Karpas-422 (cell line): ENCODE measurements at places on chromosomes 5 and 9. TPM values are rescaled to one million over a fixed set of nuclear protein-coding genes. Genes with fewer than 3 reads are reported as not detected.

Gene FOXD4L6
- total RNA-seq: 0.30 and 1.5 TPM in 2 replicates

Gene UBAC1
- 32.1 and 56.9 TPM in 2 replicates for total RNA-seq

Gene FGF10
- total RNA-seq: not detected in 2 replicates

Gene ACSL6
- total RNA-seq: not detected in 2 replicates

- DNase-seq: no peak
- H3K4me3 ChIP-seq: no peak overlapping the region
- no peaks in the 10 kb centered on the region for H3K27me3 ChIP-seq
- no peaks in the 10 kb centered on the region for H3K4me1 ChIP-seq
These were observed 53.1 kb downstream of the RNF130 start for GRCh38 chr5:180018347-180019060.

GRCh38 chr9:88680505-88681160, 145.7 kb downstream of the NXNL2 start:
- no peak for DNase-seq
- H3K27ac ChIP-seq: no peak overlapping the region
- H3K4me3 ChIP-seq: no peak overlapping the region
- no peaks in the 10 kb centered on the region for H3K4me1 ChIP-seq

DNA sequence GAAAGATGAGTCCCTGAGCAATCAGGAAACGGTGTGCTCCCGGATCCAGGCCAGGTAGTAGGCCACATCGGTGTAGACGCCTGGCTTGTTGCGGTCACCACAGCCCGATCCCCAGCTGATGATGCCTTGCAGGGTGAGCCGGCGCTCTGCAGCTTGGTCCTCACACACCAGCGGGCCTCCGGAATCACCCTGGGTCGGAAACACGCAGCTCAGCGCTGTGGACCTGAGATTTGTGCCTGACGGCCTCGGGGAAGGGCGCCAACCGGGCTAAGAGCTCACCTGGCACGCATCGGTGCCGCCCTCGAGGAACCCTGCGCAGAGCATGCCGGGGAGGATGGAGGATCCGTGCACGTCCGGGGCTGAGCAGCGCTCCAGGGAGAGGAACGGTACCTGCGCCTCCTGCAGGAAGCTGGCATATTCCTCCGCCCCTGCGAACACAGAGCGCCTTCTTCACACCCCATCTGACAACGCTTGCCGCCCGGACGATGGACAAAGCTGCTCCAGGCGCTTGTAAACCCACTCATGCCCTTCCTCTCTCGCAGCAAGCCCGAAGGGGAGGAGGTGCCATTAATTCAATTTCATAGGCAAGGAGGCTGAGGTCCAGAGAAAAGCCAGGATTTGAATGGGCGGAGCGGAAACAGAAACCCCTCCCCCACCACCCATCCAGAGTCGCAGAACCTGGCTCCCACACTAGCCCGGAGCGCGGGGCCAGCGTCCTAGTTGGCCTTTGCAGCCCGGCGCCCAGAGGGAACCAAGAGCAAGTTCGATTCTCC, 2.0 kb upstream of the PFN3 start:
- H3K4me3 ChIP-seq: peak overlapping the region; percentile 73; the same call in 1 of the 2 replicates
- no peaks in the 10 kb centered on the region for H3K36me3 ChIP-seq
- H3K4me1 ChIP-seq: peaks cover 28% of the 10 kb centered on the region

- no peak for DNase-seq
- no peak overlapping the region for H3K4me3 ChIP-seq
- H3K27ac ChIP-seq: no peak overlapping the region
- no peaks in the 10 kb centered on the region for H3K27me3 ChIP-seq
- H3K4me1 ChIP-seq: no peaks in the 10 kb centered on the region
These were observed 52.5 kb downstream of the ZNF474 start for GRCh38 chr5:122181863-122182262.

DNA sequence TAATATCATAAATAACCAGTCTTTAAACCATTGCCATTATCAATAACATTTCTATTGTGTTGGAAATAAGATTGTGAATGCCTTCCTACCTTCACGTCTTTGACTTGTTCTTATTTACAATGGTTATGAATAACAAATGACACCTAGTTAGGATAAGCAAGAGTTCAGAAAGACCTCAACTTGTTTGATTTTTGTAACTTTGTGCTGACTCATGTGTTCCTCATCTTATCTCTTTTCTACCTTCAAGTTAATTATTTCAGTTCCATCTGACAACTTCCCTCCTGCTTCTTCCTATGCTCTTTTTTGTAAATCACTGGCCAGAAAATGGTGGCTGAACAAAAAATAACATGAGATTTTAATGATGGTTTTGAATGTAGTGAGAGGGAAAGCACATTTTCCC, 538.5 kb upstream of the TUSC1 start:
- no peaks in the 10 kb centered on the region for H3K4me1 ChIP-seq
- H3K4me3 ChIP-seq: no peak overlapping the region
- no peaks in the 10 kb centered on the region for H3K27me3 ChIP-seq
- DNase-seq: no peak
- H3K27ac ChIP-seq: no peak overlapping the region

- no peaks in the 10 kb centered on the region for H3K27me3 ChIP-seq
- DNase-seq: no peak
- H3K36me3 ChIP-seq: no peaks in the 10 kb centered on the region
These were observed 28.9 kb downstream of the COX7C start for GRCh38 chr5:86646671-86647070.

DNA sequence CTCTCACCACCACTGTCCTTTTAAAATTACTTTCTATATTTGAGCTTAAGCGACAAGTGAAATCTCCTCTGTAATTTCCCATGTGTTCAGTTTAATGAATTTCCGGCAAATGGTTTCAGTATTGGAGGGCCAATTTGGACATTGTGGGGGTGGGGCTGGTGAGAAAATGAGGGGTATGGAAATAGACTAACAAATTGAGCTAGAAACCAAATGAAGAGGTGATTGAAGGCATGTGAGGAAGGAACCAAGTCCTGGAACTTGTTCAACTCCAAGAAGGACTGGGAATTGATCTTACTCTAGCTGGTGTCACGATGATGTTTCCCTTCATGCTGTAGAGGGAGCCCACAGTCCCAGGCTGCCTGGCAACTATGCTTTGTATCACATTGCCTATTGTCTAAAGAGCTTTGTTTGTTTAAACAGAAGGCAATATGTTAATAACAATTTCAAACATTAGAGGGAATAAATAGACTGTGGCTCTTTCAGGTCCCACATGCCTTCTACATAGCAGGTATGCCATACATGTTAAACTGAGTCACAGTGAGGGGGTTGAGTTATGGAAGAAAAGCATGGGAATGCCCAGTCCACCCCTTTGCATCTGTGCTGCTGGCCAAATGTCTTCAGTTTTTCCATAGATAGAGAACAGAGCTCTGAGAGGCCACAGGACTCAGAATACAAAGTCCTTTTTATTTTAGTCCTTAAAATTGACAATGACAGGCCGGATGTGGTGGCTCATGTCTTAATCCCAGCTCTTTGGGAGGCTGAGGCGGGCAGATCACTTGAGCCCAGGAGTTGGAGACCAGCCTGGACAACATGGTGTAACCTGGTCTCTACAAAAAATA, 25.0 kb upstream of the MATR3 start:
- H3K4me3 ChIP-seq: no peak overlapping the region
- H3K4me1 ChIP-seq: peaks cover 13% of the 10 kb centered on the region
- DNase-seq: no peak
- no peaks in the 10 kb centered on the region for H3K36me3 ChIP-seq

GRCh38 chr5:173391031-173391430, 62.8 kb upstream of the STC2 start:
- no peak overlapping the region for H3K4me3 ChIP-seq
- no peak overlapping the region for H3K27ac ChIP-seq
- peak; percentile 25 for DNase-seq

- no peak overlapping the region for H3K4me3 ChIP-seq
- H3K27ac ChIP-seq: no peak overlapping the region
These were observed 146.2 kb upstream of the LHFPL2 start for GRCh38 chr5:78794693-78795215.

- no peak overlapping the region for H3K4me3 ChIP-seq
- H3K4me1 ChIP-seq: no peaks in the 10 kb centered on the region
- DNase-seq: no peak
- no peaks in the 10 kb centered on the region for H3K36me3 ChIP-seq
- no peak overlapping the region for H3K27ac ChIP-seq
These were observed 654.4 kb upstream of the CDH6 start for GRCh38 chr5:30539004-30539634.

- peaks cover 28% of the 10 kb centered on the region for H3K4me1 ChIP-seq
- DNase-seq: no peak
- H3K27ac ChIP-seq: no peak overlapping the region
- H3K36me3 ChIP-seq: peaks cover 43% of the 10 kb centered on the region
- H3K4me3 ChIP-seq: no peak overlapping the region
- no peaks in the 10 kb centered on the region for H3K27me3 ChIP-seq
These were observed 6.7 kb downstream of the RNF44 start for GRCh38 chr5:176530393-176530982.

- H3K27ac ChIP-seq: no peak overlapping the region
- no peak overlapping the region for H3K4me3 ChIP-seq
- no peaks in the 10 kb centered on the region for H3K4me1 ChIP-seq
- no peaks in the 10 kb centered on the region for H3K27me3 ChIP-seq
These were observed 835 bp upstream of the DND1 start for GRCh38 chr5:140674211-140674610.

DNA sequence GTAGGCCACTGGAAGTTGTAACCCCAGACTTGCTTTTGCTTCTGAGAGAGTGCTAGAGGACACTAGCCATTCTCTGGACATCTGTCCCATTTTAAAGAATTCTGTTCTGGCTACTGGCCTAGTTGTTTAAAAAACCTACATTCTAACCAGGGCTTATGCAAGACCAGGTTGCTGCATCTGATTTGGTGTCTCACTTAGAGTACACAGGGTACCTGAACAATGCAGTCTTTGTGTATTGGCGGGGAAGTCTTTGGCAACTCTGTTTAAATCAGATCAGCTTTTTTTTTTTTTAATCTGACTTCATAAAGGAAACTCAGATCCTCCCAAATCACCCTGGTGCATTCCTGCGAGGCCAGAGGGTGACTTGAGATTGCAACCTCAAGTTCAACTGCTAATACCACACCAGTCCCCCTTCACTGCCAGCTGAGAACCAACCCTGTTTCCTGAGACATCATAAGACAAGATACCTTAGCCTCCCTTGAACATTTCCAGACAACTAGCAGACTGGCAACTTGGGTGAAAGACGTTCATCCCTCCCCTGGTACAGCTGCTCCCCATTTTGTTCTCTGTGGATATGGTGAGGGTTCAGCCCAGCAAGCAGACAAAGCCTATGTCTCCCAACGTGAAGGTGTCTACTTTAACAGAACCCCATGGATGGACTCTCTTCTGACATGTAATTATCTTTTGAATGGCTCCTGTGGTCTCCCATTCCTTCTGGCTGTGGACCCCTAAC, 27.0 kb downstream of the SKP1 start:
- no peak overlapping the region for H3K4me3 ChIP-seq
- H3K36me3 ChIP-seq: peaks cover 36% of the 10 kb centered on the region; the same call in 1 of the 2 replicates
- no peak for DNase-seq
- no peak overlapping the region for H3K27ac ChIP-seq

DNA sequence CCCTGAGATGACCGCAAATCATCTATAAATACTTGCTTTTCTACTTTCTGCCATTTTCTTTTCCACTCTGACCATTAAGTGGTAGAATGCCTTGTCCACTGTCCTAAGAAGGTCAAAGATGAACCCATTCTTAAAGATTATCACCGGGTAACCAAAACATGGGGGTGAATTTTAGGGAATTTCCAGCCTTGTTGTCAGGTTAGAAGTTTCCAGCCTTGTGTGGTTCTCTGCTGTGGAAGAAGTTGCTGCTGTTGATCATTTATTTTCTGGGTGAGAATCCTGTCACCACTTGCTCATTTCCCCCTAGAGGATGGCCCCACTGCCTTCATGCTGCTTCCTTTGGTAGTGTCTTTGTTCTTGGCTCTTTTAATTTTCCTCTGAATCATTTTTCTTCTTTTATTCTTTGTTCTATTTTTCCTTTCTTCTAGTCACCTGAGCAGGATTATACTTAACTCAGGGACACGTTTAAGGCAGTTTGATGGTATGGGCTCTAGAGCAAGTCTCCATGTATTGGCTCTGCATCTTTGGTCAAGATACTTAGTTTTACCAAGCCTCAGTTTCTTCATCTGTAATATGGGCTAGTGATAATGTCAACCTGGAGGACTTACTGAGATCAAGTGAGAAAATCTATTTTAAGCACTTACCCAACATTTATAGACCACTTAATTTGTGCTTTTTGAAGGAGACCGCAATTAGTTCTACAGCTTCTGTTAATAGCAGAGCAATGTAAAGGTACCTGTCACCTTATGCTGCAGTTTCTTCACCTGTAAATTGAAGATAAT, 266.2 kb downstream of the ARHGAP26 start:
- no peaks in the 10 kb centered on the region for H3K36me3 ChIP-seq
- no peak overlapping the region for H3K4me3 ChIP-seq
- H3K27ac ChIP-seq: no peak overlapping the region
- H3K27me3 ChIP-seq: no peaks in the 10 kb centered on the region

- H3K27me3 ChIP-seq: no peaks in the 10 kb centered on the region
- H3K4me3 ChIP-seq: no peak overlapping the region
- no peaks in the 10 kb centered on the region for H3K4me1 ChIP-seq
- DNase-seq: no peak
These were observed 241.2 kb downstream of the PIK3R1 start for GRCh38 chr5:68456756-68457217.
